Amygdala (tissue), 56 donors: ENCODE measurements at places on chromosomes 13 and 19.

DNA sequence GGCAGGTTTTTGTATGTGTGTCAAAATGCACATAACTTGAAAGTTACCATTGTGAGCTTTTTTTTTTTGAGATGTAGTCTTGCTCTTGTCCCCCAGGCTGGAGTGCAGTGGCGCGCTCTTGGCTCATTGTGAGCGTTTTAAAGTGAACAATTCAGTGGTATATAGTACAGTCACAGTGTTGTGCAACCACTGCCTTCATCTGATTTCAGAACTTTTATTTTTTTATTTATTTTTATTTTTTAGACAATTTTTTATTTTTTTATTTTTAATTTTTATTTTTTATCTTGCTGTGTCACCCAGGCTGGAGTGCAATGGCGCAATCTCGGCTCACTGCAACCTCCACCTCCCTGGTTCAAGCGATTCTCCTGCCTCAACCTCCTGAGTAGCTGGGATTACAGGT, 15.0 kb downstream of the SLC25A42 start:
- DNase-seq, result no peak

DNA sequence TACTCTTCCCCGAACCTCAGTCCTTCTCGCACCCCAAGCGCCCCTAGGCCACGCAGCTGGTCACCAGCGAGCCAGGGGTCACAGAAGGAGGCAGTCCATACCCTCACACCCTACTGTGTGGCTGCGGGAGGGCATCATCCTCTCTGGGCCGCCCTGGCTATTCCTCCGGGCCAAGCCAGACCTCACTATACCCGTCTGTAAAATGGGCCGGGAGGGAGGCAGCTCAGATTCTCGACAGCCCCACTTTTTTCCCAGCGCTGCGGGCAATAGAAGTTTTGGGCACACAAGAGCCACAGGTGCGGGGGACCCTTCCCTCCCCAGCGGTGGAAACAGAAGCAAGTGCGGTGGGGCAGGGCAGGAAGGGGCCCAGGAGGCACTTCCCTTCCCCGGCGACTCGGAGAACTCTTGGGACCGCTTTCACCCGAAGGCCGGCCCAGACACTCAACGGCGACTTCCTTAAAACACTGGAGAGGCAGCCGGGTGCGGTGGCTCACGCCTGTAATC, 5.6 kb upstream of the ARRDC2 start:
- no peak for DNase-seq

DNA sequence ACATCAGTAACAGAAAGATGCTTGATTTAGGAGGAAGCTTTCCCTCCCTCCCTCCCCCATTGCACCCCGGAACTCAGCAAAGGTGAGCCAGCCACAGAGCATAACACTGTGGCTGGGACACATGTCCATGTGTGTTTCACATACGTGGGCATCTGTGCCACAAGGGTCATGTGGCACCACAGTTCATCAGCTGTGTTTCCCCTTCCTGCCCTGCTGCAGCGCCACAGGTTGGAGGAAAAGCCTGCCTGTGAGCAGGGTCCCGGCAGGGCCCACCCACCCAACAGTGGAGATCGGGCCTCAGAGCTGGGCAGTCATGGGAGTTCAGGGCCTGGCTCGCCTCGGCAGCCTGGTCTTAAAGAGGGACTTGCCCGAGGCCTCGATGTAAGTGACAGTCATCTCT, 2.8 kb downstream of the ACP5 start:
- no peak for DNase-seq

DNA sequence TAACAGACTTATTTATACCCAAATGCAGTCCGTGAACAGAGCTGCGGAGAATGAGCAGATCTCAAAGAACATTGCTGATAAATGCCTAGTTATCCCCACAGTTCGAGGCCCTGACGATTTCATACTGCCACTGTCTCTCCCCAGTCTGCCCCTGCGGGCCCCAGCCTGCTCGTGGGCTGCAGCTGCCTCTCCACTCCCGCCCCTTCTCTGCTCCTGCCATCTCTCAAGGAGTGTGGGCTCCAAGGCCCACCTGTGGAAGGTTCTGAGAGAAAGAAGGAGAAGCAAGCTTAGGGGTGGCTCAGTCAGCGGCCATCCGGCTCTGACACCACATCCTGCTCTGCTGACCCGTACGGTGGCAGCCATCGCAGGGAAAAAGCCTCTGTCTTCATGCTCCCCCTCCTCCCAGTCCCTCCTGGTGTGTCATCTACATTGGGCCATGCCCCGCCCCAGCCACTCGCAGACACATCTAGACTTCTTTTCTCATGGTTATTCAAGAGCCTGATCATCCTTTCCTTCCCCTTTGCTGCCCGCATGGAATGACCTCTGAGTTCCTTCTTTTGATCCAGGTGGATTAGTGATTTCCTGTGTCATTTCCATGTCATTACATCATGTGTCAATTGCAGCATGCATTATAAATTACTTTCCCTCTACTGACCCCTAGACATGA, 52.0 kb downstream of the EPS15L1 start:
- no peak for DNase-seq

DNA sequence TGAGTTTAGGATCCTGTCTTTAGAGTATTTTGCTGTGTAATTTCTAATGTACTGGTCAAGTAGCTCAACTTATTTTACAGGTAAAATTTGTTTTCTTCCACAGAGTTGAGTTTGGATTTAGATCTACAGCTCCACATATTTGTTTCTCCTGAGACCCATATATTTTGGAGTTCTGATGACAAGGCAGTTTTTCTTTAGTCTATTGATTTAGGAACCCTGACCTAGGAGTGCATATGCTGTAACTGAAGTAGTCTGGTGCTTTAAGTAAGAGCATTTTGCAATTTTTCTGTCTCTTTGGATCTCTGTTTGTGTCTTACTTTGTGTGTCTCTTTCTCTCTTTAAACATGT, 19.5 kb upstream of the SPRY2 start:
- DNase-seq, result no peak

- no peak for DNase-seq
Observed at GRCh38 chr19:29576046-29576606, 30.0 kb upstream of the POP4 start.

DNA sequence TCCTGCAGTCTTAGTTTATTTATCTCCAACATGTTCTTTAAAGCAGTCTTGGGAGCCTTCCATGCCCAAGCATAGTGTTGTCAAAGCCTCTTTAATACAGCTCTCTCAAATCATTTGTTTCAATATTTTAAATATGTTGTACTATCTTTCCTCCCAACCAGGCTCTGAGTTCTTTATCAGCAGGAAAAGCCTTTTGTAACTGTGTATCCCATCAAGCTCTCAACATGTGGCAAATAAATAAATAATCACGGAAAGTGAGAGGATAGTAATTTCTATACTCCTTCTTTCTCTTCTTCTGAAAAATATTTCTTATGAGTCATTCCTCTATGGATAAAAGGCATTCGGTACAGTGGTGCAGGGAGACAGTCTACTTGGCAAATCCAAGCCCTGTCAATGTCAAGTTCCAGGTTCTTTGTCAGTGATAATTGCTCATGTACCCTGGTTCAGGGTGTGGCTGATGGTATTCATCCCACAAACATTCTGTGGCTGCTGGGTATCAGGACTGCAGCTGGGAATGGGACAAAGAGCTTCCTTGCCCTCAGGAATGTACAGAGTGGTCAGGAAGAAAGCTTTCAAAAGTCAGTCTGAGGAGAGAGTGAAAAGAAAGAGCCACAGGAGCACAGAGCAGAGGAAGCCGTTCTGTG, 384.3 kb downstream of the EFNB2 start:
- DNase-seq, result no peak
